Stimulated activated memory B cell treated with anti-CD40 and anti-IgM and Interleukin-4, amounts not matched to agents 10 μg/mL and 1 μg/mL and 100 μg/mL, for 72 hours (primary cell): ENCODE measurements at places on chromosomes 12 and 14.

DNA sequence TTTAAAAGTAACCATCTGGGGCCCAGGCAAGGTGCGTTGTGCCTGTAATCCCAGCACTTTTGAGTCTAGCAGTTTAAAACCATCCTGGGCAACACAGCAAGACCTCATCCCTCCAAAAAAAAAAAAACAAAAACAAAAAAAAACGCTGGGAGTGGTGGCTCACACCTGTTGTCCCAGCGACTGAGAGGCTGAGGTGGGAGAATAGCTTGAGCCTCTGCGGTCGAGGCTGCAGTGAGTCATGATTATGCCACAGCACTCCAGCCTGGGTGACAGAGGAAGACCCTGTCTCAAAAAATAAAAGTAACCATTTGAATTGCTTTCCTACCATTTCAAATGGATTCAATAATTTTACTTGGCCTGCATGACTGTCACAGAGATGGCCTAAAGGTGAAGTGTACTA is 186.5 kb upstream of the ATP2B1 start:
- ATAC-seq, result no peak

DNA sequence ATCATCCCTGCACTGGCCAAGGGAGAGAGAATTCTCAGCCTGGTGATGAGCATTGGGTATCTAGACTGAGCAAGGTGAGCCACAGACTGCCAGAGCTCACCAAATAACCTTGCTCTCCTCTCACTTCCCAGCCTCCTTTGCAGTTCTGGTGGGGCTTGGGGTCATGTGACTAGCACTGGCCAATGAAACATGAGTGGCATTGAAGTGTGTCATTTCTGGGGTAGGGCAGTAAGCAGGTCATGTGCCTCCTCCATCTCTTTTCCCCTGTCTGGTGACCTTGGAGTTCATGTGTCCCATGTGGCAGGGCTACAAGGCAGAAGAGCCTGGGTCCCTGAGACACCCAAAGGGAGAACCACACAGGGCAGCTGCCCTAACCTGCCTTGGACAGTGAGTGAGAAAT is 3.6 kb upstream of the KRT72 start:
- no peak for ATAC-seq

DNA sequence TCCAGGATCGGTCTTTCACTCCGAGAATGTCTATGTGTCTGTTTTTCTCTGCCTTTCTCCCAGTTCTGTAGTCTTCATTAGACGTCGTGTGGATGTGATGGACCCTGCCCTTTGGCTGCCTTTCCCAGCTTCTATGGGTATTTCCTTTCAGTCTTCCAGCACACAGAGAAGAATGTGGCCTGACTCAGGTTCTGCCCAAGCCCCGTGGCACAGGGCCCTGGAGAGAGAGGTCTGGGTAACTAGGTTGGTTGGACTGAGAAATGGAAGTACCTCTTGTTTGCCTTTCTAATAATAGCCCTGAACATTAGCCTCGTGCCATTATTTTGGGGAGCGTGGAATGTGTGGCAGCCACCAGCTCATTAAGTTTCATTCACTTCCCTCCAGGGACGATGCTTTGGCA is 3.8 kb downstream of the FOXJ2 start:
- ATAC-seq, result no peak

GRCh38 chr12:3380200-3381043 is 110.6 kb upstream of the PRMT8 start:
- no peak for ATAC-seq

DNA sequence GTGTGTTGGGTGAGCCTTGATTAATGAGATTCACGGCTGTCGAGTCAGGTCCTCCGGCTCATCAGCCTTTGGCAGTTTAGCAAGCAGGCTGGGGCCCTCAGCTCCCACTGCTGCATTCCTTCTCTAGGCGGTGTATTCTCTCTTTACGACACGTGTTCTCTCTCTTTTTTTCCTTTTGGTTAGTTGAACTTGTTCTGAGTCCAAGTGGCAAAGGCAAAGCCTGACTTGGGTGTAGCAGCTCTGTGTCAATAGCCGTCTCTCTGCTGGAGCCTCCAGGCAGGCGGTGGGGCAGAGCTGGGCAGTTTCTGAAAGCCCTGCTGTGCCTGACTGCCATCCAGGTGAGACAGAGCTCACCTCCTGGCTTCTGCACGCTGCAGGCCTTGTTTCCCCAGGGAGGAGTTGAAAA is 46.6 kb downstream of the SUSD6 start:
- no peak for ATAC-seq

DNA sequence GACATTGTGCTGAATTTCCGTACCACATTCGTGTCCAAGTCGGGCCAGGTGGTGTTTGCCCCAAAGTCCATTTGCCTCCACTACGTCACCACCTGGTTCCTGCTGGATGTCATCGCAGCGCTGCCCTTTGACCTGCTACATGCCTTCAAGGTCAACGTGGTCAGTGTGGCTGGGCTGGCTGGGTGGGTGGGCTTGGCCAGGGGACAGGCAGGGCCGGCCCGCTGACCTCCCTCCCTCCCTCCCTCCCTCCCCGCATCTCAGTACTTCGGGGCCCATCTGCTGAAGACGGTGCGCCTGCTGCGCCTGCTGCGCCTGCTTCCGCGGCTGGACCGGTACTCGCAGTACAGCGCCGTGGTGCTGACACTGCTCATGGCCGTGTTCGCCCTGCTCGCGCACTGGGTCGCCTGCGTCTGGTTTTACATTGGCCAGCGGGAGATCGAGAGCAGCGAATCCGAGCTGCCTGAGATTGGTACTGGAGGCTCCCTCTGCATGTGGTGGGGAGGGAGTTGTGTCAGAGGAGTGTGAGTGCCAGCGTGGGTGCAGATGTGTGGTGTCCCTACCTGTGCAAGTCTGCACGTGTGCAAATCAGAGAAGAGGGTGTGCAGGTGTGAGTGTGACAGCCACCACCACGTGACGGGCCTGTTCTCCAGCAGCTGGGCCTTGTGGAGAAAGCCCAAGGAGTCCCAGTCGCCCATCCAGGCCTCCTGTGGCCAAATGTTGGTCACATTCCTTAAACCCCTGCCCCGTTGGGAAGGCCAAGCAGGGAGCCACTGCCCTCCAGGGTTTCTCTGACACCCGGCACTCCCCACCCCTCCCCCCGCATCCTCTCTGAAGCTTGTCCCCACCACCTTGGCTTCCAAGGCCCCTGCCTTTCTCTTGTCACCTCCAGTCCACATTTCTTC is 5.3 kb downstream of the KCNH3 start:
- ATAC-seq, result no peak

- ATAC-seq, result no peak
These were observed 80.3 kb downstream of the PPM1A start for GRCh38 chr14:60329274-60329673.

- no peak for ATAC-seq
These were observed 59.9 kb downstream of the PRKAB1 start for GRCh38 chr12:119727600-119728443.

DNA sequence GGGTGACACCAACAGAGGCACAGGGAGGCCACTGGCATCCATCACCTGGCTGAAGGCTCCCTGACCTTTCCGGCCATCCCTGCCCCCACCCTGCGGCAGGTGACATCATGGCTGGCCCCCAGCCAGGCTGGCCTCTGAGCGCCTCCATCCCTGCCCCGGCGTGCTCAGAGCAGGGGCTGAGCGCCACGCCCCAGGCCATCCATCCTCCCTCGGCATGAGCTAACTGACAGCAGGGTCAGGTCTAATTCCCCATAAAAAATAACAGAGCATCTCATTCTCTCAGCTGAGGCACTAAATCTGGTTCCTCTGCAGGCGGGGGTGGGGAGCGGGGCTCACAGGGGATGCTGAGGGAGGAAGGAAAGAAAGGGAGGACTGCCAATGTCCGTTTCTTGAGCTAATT is 50.7 kb downstream of the PRIMA1 start:
- ATAC-seq, result no peak

- no peak for ATAC-seq
These were observed 5.5 kb downstream of the KRT80 start for GRCh38 chr12:52186118-52186840.

DNA sequence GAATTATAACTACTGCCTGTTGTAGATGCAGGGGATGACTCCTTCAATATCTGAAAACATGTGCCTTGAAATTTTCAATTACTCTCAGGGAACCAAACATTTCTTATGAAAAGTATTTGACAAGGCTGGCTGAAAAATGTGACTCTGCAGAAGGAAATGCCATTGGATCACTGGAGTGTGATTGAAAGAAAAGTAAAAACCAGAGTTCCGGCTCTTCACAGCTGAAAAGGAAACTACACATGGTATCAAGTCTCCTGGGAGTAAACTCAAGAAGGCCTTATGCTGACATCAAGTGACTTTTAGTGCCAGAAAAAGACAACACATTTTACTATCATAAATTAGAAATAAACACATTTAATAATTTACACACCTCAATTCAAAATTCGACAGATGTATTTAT is 693.0 kb downstream of the LRFN5 start:
- ATAC-seq, result no peak

DNA sequence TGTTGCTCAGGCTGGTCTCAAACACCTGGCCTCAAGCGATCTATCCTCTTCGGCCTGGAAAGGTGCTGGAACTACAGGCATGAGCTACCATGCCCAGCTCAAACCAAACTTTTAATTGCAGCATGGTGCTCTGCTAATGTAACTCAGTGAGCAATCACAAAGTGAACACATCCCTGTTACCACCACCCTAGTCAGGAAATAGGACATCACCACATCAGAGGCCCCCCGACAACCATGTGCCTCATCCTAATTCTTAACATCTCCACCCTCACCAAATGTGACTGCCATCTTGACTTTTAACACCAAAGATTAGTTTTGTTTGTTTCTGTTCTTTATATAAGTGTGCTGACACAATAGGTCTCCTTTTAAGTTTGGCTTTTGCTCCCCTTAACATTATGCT is 22.8 kb upstream of the SDR39U1 start:
- no peak for ATAC-seq

DNA sequence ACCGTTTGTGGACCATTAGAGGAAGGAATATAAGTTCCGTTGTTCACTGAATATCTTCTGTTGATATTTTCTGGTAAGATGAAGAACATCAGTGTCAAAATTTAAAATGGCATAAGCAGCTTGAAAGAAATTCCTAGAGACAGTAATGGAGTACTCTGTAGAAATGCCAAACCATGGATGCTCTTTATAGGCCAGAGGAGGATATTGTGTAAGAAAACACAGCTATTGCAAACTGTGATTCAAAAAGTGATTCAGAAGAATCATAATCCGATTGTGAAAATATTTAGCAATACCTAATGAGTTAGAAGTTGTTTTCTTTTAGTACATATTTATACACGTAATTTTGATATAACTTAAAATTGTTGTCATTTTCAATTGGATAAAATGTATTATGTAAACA is 102.8 kb downstream of the SLC16A7 start:
- ATAC-seq, result no peak
